ENCODE measurements at places on chromosomes 4 and X.

- no peak for DNase-seq
Observed at GRCh38 chr4:47221721-47222120, 190.4 kb downstream of the GABRB1 start.

- no peak for DNase-seq
Observed at GRCh38 chrX:108322234-108322633, 116.0 kb downstream of the COL4A6 start.

DNA sequence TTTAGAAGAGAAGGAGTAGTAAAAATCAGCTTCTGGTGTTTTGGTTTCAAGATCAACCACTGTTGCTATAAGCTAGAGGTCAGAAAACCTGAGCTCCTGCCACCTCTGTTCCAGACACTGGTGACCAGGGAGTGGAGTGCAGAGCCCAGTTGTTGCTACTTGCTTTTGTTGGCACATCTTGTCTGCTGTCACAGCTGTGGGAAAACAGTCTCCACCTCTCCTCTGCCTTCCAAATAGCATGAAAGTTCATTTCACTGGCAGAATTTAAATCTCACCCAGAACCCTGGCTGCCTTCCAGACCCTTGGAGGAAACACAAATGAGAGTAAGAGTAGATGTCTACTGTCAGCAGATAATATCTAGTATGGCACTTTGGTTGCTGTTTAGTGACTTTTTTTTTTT is 297.5 kb upstream of the KLF3 start:
- no peak for DNase-seq

DNA sequence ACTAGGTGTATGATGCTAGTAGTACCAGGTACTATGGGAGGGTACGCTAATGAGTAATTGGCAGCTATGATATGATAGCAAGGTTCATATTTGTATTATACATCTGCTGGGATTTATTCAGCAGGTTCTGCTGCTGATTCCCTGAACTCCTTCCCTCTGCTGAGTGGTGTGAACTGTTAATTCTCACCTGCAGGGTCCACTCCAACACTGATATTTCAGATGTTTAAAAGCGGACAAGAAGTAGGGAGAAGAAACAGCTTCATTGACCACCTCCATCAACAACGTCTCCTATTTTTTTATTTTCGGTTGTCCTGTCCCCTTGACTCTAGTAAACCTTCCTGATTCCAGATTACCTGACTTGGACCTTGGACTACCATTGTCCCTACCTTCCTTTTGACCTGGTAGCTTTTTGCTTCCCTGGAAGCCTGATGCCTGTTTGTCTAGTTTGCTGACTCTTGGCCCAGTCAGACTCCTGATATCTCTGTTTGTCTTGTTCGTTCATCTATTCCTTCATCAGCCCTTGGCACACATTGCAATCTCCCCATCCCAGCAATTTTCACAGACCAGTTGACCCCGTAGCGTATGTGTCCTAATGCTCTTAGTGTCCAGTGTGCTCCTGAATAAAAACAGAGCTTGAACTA is 34.0 kb upstream of the RNF128 start:
- no peak for DNase-seq

- no peak for DNase-seq
Observed at GRCh38 chr4:127446427-127446885, 186.3 kb upstream of the INTU start.

DNA sequence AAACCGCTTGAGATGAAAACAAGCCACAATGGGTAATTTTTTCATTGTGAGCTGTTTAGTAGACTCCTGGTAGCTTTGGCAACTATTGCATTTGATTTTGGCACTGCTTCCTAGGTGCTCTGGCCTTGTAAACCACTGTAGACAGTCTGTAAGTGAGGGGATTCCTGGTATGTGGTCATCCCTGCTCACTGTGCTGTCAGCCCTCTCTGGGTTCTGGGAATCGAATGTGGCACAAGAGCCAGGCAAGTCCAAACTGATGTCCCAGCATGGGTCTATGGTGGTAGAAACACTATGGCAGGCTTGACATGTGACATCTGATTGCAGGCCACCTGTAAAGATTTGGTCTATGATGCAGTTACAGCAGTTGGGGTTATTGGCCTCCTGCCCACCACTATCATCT is 2.5 kb downstream of the USP51 start:
- DNase-seq = no peak

DNA sequence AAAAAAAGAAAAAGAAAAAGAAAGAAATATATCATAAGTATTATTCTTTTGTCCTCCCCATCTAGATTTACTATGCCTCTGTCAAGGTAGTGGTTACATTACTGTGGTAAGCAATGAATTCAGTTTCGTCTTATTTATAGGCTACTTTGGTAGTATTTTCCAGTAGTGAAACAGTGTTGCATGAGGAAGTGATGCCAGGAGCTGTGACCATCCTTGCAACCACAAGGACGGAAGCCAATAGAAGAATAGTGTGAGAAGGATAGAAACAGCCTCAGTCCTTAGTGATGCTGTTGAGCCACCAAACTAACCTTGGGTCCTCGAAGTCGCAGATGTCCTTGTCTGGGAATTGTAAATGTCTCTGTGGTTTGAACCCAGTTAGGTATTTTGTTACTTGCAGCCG is 328.5 kb downstream of the PPP3CA start:
- no peak for DNase-seq

GRCh38 chrX:123923211-123923610 is 38.3 kb upstream of the STAG2 start:
- DNase-seq = no peak

GRCh38 chr4:138734746-138735145 is 280.8 kb upstream of the NOCT start:
- DNase-seq = no peak

- DNase-seq = no peak
Observed at GRCh38 chr4:148079961-148080360, 348.1 kb downstream of the ARHGAP10 start.

GRCh38 chr4:8640816-8641215 is 48.3 kb downstream of the CPZ start:
- no peak for DNase-seq

- no peak for DNase-seq
Observed at GRCh38 chr4:152994038-152994437, 57.9 kb downstream of the FHDC1 start.

GRCh38 chrX:68703369-68703768 is 55.9 kb downstream of the STARD8 start:
- no peak for DNase-seq

DNA sequence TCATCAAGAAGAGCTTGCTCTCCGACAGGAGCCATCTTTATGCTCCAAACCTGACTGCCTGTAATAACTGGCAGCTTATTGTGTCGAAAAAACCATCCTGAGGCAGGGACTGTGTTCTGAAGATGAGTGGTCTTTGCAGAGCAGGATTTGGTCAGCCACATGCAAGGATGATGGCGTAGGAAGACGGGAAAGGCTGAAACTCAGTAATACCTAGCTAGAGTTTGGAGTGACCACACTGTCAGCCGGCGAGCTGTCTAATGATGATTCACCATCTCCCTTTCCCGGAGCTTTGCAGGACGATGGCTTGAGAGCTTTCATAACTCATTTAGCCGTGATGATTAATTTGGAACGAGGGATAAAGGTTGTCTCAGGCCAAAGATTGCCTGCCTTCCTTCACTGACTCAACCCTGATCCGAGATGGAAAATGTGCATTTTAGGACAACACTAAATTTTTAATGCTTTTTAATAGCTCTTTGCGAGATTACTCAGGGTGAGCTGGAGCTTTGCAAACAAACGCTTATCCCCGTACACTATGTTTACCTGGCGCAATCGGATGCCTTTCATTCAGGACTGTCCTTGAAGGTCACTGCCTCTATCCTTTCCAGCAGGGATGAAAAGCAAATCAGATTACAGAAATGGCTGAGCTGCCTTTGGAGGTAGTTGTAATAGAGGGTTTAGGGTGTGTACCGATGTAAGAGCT is 288.5 kb downstream of the ASMT start:
- no peak for DNase-seq

DNA sequence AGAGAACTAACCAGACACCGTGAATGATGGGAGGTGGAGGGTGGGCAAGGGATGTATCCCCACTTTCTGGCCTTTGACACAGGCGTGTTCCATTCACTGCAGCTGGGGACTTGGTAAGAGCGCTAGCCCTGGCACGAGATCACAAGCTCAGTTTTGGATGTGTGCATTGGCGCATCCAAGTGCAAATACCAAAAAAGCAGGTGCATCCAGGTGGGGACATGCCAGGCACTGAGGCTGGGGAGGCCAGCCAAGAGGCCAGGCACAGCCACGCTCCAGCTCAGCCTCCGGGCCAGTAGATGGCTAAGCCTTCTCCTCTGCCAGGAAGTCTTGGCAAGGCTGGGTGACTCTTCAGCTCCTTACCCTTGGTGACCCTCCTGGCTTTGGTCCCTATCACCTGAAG is 4.4 kb upstream of the ZFP92 start:
- DNase-seq = no peak

GRCh38 chrX:21974011-21974385 is 33.5 kb downstream of the SMS start:
- no peak for DNase-seq

DNA sequence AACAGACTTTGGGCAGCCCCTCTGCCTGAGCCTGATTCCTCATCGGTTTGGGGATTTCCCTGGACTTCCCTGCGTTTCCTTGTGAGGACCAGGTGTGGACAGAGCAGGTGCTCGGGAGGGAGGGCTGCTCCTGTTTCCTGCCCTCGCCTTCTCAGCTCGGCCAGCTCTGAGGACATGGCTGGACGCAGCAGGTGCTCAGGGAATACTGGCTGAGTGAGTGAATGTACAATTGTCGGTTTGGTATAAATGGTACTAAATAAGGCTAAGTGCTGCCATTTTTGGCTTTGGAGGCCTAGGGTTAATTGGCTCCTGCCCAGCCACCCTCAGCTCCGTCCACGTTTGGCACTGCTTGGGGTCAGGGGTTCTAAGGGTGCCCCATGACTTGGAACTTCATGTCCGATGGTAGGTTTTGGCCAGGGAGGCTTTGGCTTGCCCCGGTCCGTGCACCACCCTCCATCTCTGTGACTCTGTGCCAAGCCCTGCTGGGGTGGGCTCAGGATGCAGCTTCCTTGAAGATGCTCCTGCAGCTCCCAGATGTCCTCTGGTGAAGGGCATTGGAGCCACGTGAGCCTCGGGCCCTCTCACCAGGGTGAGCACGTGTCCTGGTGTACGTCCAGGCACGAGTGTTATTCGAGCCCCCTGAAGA is 45.0 kb upstream of the NKX1-1 start:
- no peak for DNase-seq

GRCh38 chrX:13646154-13646549 is 6.8 kb upstream of the TCEANC start:
- no peak for DNase-seq

DNA sequence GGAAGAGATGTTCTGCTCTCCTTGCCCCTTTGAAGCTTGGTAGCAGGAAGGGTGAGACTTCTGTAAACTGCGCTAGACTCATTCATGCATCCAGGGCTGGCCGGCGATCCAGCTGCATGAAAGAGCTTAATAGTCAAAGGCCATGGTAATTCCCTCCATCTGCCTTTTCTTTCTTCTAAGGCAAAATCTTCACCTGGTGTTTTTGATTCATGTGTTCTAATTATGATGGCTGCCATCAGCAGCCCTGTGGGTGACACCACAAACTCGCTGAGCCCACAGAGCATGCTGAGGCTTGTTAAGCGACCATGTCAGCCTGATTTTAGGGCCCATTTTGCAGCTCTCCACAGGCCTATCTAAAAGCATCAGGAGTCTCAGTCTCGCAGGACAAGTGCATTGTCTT is 450.1 kb upstream of the TENM3 start:
- DNase-seq = no peak

DNA sequence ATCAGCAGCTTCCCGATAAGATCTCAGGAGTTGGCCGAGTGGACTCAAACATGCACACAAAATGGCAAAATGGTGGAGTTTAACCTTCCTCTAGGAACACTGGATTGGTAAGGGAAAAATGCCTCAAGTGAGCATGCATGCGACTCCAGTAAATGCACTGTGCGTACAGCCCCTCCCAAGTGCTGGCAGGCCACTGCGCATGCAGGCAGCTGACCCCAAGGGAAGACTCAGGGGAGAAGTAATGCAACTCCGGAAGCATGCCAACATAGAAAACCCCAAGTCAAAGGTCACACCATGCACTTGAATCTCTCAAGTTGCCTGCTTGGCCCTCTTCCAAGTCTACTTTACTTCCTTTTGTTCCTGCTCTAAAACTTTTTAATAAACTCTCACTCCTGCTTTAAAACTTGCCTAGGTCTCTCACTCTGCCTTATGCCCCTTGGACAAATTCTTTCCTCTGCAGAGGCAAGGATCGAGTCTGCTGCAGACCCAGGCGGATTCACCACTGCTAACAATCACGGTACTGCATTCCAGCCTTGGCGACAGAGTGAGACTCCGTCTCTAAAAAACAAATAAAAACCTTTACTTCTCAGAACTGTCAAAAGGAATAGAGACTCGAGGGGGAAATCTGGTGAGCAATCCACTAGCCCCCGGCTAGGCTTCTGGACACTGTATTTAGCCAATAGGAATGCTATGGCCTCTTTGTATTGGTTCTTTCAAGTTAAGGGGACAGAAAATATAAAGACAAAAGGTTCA is 33.5 kb downstream of the NYX start:
- DNase-seq = no peak

Data from stimulated activated CD4-positive, alpha-beta T cell treated with anti-CD3 and anti-CD28 coated beads, Interleukin-4, amount 100 ng/mL, for 48 hours (primary cell).